ENCODE measurements at places on chromosomes 7 and 10.

GRCh38 chr7:137164251-137164650, 179.3 kb downstream of the PTN start:
- DNase-seq: no peak

DNA sequence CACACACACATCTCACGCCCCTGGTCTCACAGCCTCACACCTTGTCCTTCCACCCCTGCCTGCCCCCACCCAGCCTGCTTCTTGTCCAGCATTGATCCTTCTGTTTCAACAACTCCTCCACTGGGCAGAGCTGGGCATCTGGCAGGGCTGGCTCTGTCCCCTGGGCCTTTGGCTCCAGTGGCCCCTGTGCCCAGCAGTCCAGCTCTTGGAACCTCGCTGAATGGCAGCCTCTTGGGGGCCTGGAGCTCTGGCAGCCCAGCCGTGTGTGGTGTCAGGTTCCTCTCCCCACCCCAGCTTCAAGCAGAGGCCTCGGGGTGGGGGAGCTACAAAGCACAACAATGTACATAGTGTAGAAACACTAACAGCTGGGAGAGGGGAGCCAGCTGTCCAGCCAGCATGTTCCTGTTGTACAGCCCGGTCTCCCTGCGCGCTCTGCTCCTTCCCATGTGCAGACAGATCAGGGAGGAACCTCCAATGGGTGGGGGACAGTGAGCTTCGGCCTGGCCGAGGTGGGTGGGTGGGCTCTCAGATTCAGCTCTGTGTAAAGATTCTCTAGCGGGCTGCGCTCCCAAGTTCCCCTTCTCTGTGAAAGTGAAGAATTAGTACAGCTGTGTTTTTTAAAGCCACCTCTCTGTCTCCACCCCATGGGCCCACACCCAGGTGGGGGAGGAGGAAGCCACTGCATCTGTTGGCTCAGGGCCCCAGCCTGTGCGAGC, 19.4 kb downstream of the ZMIZ2 start:
- peak; percentile 84 for DNase-seq

- no peak for DNase-seq
Measured at GRCh38 chr10:110355922-110356627, 51.4 kb upstream of the SMNDC1 start.

GRCh38 chr7:142130267-142130666, 18.7 kb downstream of the MGAM2 start:
- no peak for DNase-seq

GRCh38 chr7:13476881-13477444, 512.5 kb downstream of the ETV1 start:
- DNase-seq: no peak

DNA sequence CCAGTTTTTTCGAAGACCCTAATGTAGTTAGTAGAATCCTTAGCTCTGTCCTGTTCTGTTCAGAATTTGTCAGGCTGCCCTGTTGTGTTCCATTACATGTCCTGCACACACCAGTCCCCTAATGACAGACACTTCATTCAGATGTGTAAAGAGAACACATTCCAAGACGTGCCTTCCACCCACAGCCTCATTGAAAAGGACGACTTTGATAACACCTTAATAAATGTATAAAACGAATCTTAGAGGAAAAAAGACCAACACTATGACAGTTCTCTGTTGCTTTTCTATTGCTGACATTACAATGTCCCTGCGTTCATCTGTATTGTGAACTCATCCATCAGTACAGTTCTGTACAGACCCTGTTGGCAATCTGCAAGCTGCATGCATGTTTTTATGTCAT, 3.5 kb downstream of the LRRTM3 start:
- DNase-seq: no peak

GRCh38 chr7:84336303-84336702, 141.7 kb upstream of the SEMA3A start:
- DNase-seq: peak; percentile 41

DNA sequence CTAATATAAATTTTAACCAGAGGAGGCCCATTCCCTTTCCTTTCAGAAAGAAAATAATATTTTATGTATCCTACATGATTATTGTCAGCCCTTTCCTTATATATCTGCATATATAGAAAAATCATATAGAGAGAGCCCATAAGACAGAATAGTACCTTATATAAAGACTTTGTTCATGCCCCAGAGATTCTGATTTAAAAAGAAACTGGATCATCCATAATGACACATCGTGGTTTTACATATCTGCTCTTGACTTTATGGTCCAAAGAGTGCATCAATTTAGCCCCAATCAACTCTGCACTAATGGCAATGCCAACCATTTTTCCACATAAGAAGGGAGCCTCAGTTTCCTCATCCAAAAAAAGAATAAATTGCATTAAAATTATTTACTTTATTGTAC, 937.5 kb downstream of the GATA3 start:
- DNase-seq: no peak

DNA sequence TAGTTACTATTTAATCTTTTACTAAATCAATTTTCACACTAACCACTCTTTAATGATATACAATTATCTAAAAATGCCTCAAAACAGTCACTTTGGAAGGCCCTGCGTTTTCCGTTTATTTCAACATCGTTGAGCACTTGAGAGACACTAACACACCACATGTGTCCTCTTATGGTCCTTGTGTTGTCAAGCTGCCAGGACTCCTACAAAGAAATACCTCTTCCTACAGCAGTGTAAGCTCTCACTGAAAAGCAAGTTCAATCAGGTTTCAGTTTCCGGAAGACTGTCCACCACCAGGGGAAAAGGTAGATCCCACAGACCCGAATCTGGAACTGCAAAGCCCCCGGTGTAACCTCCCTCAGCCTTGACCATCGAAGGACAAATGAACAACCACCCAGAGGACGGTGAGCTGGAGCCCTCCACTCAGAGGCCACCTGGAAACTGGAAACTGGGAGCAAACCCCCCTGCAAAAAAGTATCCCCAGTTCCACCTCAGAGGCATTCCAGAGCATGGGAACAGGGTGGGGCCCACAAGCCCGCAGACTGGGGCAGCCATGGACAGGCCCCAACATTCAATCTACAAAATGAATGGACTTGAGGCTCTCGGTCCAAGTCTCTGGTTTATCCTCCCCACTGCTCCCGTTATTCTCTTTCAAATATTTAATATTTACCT, 37.6 kb downstream of the KCNH2 start:
- no peak for DNase-seq

DNA sequence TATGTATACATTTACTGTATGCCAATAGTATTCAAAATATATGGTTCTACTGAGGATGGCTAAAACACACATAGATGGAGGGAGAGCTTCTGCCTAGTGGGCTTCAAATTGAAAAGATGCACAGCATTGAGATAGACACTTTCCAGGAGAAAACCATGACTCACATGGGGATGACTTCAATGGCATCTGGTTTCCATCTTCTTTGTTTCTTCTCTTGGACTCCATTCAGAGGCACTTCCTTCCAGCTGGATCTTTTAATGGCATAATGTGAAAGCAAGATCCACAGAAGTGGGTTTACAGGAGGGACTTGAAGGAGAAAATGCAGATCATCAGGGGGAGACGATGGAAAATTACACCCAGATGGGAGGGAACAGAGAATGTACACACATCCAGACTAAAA, 84.9 kb downstream of the ZNF365 start:
- DNase-seq: no peak

- no peak for DNase-seq
Measured at GRCh38 chr7:607938-608337, 88.3 kb upstream of the PDGFA start.

DNA sequence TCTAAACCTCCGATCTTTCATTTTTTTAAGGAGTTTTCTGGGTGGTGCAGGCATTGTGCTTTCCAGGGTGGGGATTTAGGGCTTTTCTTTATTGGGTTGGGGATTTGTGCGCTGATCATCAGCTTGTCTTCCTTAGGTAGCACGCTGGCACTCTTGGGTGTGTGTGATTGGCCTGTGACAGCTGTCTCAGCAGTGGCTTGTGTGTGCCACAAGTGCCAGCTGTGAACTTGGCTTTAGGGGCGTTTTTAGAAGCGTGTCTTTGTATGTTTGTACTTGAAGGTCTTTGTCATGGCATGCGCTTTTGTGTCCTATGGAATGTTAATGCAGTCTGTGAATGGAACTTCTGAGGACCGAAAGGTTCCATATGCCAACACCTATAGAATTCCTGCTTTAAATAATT, 788 bp downstream of the AKAP9 start:
- peak; percentile 29 for DNase-seq

GRCh38 chr7:135678612-135679575, 16.6 kb downstream of the STMP1 start:
- no peak for DNase-seq

DNA sequence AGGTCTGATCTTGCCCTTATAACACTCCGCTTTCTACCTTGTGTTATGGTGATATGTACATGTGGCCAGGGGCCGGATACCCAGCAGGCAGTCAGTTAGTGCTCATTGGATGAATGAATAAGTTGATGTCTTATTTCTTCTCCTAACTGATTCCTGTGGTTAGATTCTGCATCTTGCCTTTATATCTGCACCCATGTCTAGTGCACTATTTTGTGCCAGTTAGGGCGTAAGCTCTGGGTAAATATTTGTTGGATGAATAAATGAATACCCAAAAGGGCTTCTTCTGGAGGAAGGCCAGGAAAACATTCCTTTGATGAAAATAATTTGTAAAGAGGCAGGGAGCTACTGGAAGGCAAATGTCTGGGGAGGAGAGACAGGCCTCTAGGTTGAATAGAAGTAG, 148.2 kb downstream of the CHN2 start:
- no peak for DNase-seq

DNA sequence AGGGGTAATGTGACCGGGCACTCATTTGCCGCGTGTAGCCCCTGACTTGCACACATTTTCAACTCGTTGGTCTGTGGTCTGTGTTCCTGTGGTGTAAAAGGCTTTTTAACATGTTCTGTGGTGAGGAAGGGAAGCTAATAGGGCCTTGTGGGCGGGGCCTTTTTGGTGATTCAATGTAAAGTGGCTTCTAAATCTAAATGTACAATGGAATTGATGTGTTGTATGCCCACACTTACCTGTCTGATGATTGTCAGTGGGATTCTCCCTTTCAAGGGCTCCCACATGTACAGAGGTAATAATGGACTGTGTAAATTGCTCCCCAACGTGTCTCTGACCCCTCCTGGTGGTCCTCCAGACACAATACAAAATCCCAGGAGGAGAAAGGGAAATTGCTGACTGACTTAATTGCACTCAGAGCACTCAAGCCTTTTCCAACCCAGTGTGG, 43.1 kb upstream of the GATAD1 start:
- DNase-seq: no peak

- DNase-seq: no peak
Measured at GRCh38 chr10:79272353-79272752, 74.9 kb upstream of the PPIF start.

DNA sequence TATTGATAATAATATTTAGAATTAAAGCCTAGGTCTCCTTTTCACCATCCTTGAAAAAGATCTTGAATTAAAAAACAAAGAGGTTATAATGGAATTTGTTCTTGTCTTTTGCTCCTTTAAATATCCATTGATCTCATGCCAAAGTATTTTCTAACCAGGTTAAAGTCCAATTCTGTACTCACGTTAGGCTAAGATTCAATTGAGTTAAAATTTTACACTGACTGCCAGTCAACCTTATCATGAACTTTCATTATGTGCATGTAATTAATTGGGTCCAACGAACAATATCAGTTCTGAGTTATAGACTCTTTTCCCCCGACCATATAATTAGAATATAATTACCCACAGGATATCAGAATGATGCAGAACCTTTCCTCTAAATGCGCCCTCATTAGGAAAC, 266.6 kb downstream of the DGKB start:
- DNase-seq: no peak

DNA sequence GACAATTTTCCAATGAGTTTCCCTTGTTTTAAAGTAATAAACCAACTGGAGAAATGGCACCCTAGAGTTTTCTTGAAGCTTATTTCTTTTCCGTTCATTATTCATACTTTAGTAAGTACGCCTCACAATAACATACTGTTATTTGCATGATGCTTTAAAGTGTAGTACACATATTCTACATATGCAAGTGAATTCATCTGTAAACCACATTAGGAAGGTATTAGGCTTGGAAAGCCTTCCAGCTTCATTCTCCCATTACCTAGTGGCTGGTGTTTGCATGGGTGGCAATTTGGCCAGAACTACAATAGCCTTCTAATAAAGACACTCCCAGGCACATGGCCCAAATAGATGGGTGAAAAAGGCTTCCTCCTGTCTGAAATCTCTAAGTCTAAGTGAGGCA, 45.5 kb upstream of the KIAA1217 start:
- DNase-seq: no peak

- DNase-seq: no peak
Measured at GRCh38 chr7:44284216-44284615, 41.2 kb downstream of the CAMK2B start.

GRCh38 chr7:117637937-117638336, 158.1 kb downstream of the CFTR start:
- DNase-seq: no peak

DNA sequence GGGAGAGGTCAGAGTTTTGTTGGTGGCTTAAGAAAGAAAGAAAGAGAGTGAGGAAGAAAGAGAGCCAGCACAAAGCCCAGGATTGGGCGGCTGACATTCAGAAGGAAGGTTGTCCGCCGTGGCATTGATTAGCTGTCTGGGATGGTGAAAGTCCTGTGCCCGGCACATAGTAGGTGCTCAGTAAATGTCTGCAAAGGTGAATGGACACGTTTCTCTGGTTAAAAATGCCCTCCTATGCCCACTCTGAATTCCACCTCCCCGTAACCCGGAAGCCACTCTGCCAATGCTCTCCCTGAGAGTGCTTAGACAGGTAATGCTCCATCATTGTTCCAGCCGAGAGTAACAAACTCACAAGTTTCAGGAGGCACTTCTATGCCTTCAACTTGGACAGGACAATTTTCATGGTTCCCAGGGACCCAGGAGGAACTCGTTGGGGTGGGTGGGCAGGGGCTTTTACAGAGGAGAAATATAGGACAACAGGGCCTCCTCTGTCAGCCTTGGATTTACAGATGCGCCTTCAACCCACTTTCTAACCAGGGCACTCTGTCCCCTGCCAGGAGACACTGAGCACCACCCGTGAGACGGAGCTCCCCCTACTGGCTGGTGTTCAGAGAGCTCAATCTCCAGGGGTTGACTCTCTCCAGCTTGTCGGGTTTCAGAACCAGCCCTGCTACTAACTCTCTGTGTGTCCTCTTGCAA, 411.5 kb upstream of the ZMIZ1 start:
- peak; percentile 70 for DNase-seq

DNA sequence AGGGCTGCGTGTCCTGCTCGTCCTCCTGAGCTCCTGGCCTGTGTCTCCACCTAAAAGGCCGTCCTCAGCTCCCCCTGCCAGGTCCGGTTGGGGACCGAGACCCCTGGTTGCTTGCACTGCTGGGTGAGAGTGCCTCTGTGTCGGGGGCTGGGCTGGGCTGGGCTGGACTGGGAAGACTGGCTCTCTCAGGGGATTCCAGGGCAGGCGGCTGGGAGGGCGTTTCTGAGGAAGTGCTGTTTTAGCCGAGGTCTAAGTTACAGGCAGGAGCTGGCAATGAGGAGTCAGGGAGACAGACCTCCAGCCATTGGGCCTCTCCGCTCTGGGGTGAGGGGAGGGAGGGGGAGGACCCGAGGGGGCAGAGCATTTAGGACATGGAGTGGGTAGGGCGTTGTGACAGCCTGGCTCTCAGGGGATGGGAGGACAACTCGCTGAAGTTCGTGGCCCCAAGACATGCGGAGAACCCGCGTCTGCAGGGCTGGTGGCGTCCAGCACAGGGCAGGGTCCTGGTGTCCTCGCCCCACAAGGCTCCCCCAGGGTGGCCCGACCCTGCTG, 20.9 kb downstream of the FOXK1 start:
- DNase-seq: no peak

GRCh38 chr7:50182759-50183158, 89.7 kb upstream of the ZPBP start:
- DNase-seq: no peak

All from GM13977 (cell line).